NCI-H1417 (cell line): ENCODE measurements at places on chromosomes 5 and 9.
A peak's percentile ranks its signal among the peaks of the same experiment; 100 is the strongest.

- DNase-seq, result no peak
These were observed 9.0 kb upstream of the FAF2 start for GRCh38 chr5:176438959-176439757.

GRCh38 chr5:35898952-35899660 is 39.3 kb downstream of the CAPSL start:
- DNase-seq, result no peak

DNA sequence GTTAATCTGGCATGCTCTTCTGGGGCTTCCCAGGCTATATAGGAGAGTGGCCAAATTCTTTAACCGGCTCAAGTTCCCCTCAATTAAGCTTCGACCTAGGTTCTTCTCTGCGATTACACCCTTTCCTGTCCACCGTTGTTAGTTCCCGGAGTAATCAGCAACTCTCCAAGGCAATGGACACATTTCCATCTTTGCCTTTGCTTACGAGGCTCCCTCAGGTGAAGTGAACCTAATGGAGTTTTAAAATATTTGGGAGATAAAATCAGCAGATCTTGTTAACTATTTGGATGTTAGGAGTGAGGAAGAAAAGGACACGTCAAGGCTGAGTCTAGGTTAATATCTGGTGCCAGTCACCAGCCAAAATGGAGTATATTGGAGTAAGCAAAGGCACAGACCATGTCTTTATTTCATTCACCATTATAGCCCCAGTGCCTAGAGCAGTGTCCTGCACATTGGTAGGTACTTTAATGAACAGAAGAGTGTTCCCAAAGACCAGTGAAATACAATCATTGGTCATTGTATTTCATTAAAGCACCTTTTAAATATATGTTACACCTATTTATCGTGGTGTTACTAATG is 515 bp downstream of the UTP15 start:
- no peak for DNase-seq

- peak; percentile 24 for DNase-seq
These were observed 575.8 kb upstream of the ZNF462 start for GRCh38 chr9:106287091-106287631.

DNA sequence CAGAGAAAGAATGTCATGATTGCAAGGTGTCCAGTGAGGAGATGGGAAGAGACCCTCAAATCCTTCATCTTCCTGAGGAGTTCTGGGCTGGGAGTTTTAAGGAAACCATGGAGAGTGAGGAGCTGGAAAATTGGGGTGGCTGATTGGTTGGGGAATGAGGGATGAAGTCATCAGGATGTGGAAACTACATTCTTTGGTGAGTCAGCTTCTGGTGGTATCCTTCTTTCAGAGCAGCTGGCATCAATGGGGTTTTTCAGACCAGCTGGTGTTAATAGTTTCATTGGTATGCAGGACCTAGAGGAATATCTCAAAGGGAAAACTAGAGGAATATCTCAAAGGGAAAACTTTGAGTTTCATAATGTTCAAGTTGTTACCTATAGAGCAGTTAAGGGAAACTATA is 45.2 kb downstream of the RNF180 start:
- DNase-seq, result no peak

DNA sequence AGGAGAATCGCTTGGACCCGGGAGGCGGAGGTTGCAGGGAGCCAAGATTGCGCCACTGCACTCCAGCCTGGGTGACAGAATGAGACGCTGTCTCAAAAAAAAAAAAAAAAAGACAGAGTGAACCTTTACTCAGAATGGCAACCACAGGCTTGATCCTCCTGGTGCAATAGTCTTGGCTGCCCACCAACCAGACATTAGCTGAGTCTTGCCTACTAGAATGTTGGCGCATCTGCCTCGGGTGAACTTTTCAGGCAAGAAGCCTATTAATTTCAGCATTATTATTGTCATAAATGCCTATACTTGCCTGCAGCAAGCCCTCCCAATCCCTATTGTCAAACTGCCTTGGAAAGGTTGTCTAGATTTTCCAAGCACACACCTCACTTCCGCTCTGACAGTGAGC is 4.2 kb downstream of the SERINC5 start:
- no peak for DNase-seq

DNA sequence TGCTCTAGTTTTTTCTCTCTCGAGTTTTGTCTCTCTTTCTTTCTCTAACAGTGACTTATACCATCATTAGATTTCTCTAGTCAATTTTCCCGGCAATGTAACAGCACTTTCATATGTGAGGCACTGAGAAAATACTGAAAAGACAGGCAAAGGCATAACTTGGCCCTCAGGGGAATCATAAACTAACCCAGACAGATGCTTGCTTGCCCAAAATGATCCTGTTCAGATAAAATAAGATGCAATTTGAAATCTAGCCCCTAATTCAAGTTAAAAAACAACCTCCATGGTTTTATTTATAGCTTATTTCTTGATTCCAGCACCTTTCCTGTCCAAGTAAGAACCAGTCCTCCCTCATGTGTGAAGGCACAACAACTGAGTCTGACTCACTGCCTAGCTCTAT is 294.6 kb downstream of the GAS1 start:
- DNase-seq, result no peak

GRCh38 chr5:77893225-77893860 is 117.2 kb upstream of the TBCA start:
- DNase-seq, result no peak

DNA sequence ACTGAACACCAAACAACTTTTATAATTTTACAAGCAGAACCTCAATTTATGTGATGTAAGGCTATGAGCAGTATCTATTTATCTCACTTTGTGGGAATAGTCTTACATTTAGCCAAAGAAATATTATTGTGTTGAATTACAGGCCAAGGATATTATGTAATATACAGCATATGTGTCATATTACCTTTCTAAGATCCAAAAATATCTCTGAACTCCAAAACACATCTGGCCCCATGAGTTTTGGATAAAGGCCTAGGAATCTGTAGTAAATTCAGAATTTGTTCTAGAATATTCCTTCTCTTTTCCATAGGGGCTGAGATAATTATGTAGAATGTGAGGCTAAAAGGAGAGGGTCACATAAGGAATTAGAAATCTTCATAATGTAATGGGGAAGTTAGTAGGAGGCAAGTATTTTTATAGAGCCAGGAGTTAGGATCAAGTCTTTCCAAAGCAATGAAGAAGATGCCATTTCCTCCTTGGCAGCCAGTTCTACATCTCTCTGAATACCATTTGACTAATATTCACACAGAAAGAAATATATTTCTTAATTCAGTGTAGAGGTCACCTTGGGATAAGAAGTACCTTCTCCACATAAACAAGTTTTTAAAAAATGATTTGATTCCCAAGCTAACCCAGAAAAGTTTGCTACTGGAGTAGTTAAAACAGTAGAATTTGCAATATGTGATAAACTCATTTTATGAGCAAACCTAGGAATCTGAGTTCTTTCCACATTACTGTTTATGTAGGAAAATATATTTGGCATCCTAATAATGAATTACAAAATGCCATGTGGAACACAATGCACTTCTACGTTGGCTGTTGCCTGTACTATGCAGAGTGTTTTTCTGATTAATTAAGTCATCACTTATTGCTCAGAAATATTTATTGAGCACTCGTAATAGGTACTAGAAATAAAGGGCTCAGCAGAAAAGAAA is 20.3 kb upstream of the GRAMD2B start:
- no peak for DNase-seq

DNA sequence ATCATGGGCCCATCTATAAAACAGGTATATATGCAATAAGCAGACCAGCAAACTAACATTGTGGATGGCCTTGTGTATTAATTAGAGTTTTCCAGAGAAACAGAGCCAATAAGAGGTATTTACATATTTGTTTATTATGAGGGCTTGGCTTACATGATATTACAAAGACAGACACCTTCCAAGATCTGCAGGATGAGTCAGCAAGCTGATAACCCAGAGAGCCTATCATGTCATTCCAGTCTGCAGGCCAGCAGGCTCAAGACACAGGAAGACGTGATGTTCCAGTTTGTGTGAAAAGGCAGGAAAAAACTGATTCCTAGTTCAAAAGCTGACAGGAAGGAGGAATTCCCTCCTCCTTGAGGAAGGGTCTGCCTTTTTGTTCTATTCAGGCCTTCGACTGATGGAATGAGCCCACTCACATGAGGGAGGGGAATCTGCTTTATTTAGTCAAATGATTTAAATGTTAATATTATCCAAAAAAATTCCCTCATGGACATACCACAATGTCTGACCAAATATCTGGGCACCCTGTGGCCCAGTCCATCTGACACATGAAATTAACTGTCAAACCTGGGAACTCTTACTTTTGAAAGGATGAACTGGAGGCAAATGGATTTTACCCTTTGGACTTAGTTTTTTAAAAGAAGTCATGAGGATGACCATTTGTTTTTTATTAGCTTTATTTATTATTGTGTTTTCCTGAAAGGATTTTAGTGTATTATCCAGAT is 161.2 kb upstream of the CHD1 start:
- DNase-seq, result no peak

DNA sequence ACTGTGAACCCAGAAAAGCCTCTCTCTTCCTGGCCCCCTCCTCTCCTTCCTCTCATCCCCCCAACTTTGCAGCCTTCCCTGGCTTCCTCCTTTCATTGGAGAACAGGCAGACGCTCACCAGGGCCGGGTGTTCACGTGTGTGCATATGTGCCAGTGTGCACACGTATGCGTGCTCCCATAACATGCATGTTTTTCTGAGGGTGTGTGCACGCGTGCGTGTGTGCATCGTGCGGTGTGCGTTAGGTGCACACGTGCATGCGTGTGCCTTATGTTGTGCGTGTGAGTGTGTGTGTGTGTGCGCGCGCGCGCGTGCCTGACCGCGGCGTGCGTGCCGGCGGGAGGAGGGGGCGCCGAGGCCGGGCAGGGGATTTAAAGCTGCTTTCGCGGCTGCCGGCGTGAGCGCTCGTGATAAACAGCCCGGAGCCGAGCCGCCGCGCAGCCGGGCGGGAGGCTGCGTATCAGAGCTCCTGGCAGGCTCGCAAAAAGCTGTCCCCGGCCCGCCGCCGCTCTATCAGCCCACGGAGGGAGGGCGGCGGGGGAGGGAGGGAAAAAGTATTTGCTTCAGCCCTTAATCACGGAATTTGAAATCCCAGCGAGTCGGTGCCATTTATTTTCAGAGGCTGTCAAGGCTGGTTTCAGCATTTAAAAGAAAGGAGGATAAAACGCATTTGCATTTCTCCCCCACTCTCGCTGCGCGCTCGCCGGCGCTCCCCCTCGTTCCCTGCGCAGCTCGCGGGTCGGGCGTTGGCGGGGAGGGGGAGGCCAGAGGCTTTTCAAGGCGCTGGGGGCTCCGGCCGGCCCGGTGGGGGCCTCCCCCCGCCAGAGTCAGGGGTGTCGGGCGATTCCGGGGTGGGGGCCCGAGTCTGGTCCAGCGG is 183.9 kb downstream of the C9orf50 start:
- DNase-seq, result peak; percentile 14

DNA sequence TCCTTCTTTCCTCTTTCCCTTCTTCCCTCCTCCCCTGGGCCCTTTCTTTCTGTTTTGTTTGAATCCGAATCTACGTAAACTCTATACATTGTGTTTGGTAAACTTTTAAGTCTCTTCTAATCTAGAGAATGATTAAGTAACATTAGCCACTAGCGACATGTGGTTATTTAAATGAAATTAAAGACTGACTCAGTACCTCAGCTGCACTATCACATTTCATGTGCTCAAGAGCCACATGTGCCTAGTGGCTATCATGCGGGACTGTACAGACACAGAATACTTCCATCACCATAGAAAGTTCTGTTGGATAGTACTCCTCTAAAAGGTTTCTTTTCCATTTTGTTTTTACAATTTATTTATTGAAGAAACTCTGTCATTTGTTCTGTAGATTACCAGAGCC is 29.0 kb downstream of the DCTN4 start:
- no peak for DNase-seq

DNA sequence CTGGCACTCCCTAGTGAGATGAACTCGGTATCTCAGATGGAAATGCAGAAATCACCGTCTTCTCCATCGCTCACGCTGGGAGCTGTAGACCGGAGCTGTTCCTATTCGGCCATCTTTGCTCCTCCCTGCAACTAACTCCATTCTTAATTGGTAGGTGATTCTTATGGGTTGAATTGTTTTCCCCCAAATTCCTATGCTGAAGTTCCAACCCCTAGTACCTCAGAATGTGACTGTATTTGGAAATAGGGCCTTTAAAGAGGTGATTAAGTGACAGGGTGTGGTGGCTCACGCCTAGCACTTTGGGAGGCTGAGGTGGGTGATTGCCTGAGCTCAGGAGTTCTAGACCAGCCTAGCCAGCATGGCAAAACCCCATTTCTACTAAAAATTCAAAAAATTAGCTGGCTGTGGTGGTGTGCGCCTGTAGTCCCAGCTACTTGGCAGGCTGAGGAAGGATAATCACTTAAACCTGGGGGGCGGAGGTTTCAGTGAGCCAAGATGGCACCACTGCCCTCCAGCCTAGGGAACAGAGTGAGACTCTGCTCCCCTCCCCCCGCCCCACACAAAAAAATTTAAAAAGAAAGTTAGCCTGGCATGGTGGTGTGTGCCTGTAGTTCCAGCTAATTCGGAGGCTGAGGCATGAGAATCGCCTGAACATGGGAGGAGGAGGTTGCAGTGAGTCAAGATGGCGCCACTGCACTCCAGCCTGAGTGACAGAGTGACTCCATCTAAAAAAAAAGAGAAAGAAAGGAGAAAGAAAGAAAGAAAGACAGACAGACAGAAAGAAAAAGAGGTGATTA is 25.2 kb upstream of the FOCAD start:
- peak; percentile 51 for DNase-seq

DNA sequence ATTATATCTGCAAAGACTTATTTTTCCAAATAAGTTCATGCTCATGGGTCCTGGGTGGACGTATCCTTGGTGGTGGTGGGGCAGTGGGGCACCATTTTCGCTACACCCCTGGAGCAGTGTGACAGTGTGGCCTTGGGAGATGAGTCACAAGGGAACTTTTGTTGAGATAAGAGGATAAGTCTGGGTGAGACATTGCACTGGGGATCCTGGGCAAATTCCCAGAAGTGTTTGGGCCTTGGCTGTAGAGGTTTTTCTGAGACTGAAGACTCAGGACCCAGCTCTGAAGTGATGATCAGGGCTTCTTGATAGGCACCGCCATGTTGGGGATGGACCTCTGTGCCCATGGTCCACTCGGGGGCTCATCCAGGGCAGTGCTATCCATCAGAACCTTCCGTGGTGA is 149.4 kb downstream of the MACROH2A1 start:
- no peak for DNase-seq

GRCh38 chr9:135343837-135344522 is 135.6 kb upstream of the PPP1R26 start:
- peak; percentile 47 for DNase-seq

- DNase-seq, result no peak
These were observed 9.2 kb upstream of the SHROOM1 start for GRCh38 chr5:132839426-132840301.

- no peak for DNase-seq
These were observed 246.9 kb downstream of the FANCC start for GRCh38 chr9:95070549-95071021.

- DNase-seq, result peak; percentile 69
These were observed 598 bp downstream of the MYO10 start for GRCh38 chr5:16935231-16936149.

DNA sequence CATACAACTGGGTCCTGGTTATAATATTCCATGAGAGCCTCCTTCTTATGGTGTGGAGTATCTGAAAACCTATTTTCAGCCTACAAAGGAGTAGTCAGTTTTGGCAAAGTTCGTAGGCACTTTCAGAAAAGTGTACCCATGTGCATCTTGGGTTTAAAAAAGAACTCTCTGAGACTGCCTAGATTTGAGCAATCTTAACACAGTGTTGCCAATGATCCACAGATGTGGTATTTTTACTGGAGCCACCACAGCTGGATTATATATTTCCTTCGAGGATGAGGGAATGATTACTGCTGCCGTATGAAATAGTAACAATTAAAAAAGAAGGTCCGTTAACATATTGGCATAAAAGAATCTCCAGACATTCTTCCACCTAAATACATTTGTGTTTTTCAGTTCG is 1.1 kb downstream of the PALM2AKAP2 start:
- no peak for DNase-seq

GRCh38 chr5:142826741-142827492 is 56.7 kb downstream of the ARHGAP26 start:
- DNase-seq, result no peak
